Upper lobe of right lung (tissue), 1 donor: ENCODE measurements at places on chromosomes 1 and 21. TPM values are rescaled to one million over a fixed set of nuclear protein-coding genes. Genes with fewer than 3 reads are reported as not detected.

The OLFML2B gene
- total RNA-seq, result 17.5 TPM

The DYNLT4 gene
- not detected for total RNA-seq

DNA sequence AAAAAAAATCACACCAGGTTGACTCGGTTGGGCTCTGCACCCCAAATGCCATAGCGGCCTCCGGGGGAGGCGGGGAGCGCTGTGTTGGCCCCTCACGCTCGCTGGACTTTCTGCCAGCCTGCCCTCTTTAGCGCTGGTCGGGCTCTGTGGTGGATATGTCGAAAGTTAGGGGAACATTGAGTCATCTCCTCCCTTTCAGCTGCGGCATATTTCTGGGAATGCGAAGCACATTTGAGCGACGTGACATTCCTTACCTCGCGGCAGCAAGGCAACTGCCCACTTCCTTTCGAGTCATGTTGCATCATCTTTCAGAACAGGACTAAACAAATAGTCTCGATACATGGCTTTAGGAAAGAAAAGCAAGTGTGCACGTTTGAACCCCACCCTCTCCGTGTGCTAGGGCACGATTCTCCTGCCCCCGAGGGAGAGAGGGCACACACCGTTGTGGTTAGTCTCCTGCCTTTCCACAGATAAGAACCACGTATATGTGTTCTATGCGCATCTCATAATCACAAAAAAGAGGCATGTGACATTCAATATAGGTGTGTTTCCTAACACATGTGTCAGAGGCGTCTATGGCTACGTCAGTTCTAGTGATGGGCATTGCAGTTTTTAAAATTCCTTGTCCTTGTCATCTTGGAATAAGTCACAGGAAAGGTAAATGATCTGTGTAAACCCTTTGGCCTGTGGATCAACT, 105.9 kb upstream of the SLC45A1 start:
- peak; percentile 85 for DNase-seq

GRCh38 chr1:203178821-203179666, 3.4 kb upstream of the MYBPH start:
- no peak for DNase-seq

The PRAMEF10 gene
- not detected for total RNA-seq

The PPM1J gene
- 0.32 TPM for total RNA-seq

GRCh38 chr1:99763956-99764355, 2.5 kb downstream of the FRRS1 start:
- DNase-seq, result no peak

- no peak for DNase-seq
These were observed 4.3 kb downstream of the TRABD2B start for GRCh38 chr1:47992720-47993415.

GRCh38 chr1:36805979-36806640, 228.2 kb downstream of the GRIK3 start:
- no peak for DNase-seq

The AADACL4 gene
- total RNA-seq, result not detected

DNA sequence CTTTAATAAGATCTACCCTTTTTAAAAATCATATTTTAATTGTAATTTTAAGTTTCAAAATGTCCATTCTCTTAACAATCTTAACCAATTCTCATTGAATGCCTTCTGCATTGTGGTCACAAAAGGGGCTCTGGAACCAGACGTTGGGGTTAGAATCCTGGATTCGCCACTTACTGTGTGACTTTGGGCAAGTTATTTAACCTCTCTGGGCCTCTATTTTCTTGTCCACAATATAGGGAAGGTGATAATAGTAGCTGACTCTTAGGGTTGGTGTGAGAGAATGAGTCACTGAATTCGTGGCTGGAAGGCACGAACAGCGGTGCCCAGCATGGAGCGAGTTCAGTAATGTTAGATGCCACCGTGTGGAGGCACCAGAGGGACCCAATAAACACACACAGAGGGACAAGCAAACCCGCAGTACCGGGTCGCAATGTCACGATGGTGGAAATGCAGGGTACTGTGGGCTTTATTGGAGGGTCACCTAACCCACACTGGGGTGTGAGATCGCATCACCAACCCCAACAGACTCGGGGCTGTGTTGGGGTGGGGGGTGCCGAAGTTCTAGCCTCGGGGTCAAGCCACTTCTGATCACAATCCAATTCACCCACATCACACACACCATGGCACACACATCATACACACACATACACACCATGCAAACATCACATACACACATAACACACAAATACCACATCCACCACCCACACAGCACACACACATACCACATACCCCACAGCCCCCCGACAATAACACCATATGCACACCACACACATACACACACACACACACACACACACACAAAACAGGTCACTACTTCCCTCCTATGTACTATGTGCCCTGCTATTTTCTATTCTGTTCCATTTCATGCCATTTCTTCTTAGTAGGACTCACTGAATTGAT, 27.0 kb upstream of the IFNAR2 start:
- no peak for DNase-seq

DNA sequence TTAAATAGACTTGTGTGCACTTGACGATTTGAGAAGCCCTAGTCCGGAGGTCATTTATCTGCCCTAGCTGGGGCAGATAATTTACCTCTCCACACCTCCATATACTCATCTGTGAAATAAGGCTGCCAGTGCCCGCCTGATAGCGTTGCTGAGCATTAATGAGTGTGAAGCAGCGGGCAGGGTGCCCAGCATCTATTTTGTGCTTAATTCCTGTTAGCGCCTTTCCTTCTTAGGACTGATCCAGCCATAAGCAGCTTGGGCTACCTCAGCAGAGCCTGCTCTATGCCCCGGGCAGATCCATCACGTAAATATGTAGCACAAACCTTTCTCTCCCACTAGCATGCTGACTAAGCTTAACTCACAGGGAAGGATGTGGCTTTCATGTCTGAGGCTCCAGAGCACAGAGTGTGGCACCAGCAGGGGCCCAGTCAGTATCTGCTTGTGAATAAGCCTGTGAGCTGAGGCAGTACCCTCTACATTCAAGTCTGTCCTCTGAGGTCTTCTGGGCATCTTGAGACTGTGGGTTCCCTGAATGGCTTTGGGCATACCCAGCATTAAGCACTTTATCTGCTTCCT, 21.5 kb upstream of the RNF187 start:
- no peak for DNase-seq

DNA sequence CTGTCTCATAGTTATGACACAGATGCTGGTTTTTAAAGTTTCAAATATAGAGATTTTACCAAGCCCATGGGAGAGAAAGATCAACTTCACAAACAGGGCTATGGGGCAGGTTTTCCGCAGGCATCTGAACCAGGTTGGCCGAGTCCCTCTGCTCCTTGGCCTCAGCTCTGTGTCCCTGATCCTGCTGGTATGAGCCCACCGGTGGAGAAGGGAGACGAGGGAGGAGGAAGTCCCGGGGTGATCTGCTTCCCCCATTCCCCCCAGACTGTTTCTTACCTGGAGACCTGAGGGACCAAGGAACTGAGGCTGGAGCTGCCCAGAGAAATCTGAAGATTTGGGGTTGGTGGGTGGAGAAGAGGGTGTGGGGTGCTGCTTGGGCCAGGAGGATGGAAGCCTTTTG, 28.9 kb upstream of the BTG2 start:
- DNase-seq, result no peak

DNA sequence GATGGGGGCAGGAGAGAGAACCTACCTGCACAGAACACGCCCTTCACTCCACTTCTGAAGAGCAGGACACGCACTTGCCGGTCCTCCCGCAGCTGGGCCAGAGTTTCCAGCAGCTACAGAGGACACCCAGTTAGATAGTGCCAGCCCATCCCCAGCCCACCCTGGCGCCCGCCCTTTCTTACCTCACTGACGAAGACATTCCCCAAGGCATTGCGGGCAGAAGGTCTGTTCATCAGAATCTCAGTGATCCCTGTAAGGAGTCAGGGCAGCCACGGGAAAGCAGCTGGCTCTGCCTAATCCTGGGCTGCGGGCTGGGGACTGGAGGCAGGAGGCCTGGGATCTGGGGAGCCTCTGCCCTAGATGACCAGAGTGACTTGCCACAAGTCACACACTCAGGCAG, 10.0 kb downstream of the ECHDC2 start:
- no peak for DNase-seq

GRCh38 chr1:97046765-97047420, 325.3 kb downstream of the PTBP2 start:
- no peak for DNase-seq

DNA sequence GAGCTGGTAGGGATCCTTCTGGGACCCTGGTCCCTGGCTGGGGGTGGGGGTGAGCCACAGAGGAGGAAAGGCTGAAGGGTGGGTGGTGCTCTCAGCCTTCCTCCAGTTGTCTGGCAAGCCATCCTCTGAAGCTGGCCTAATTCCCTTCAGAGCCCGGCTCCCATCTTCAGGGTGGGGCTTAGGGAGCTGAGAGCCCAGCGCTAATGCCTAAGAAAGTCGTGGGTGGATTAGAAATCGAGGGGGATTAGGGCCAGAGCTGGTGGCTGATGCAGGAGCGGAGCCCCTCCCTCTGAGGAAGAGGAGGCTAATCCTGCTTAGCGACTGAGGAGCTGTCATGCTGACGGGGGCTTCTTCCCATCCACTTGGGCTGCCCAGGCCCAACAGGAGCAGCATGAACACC, 30.8 kb upstream of the DMBX1 start:
- DNase-seq, result no peak

The SERTAD4 gene
- total RNA-seq, result 3.4 TPM

DNA sequence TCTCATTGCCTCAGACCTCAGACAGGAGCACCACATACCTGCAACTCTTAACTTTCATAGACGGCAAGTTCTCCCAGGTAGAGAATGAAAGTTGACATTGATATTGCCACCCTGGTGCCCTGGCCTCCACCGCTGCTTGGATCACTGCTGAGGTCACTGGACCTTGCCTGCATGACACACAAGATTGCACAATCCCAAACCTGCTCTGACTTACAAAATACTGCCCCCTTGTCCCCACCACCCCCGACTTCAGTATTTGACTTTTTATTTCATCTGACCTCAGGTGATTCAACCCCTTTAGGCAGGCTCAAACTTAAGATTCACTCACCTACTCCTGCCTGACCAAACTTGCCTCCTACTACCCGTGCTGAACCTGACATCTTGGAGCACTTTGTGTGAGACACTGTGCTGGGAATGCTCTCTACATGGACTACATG, 43.1 kb upstream of the S1PR1 start:
- no peak for DNase-seq

DNA sequence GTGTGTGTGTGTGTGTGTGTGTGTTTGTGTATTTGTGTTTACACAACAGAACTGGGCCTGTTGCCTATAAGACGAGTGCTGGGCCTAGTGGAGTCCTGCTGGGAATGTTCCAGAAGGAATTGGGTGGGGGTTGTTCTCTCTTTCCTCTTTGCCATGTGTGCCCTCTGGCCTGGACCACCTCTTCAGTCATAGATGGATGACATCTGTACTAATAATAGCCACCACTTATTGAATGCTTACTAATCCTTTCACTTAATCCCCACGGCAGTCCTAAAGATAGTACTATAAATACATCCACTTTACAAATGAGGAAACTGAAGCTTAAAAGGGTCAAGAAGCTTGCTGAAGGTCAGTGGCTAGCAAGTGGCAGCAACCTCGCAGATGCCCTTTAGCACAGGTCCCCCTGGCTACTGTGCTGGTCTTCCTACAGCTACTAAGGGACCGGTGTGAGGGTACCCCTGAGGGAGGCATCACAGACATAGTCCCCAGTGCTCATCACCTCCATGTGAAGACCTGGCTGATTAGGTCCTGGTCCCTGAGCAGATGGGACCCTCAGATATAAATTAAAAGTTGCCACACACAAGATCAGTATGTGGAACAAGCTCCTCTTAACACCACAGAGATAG, 55.2 kb upstream of the KIF1B start:
- DNase-seq, result no peak

- no peak for DNase-seq
These were observed 112.0 kb downstream of the PGBD5 start for GRCh38 chr1:230314142-230314470.

DNA sequence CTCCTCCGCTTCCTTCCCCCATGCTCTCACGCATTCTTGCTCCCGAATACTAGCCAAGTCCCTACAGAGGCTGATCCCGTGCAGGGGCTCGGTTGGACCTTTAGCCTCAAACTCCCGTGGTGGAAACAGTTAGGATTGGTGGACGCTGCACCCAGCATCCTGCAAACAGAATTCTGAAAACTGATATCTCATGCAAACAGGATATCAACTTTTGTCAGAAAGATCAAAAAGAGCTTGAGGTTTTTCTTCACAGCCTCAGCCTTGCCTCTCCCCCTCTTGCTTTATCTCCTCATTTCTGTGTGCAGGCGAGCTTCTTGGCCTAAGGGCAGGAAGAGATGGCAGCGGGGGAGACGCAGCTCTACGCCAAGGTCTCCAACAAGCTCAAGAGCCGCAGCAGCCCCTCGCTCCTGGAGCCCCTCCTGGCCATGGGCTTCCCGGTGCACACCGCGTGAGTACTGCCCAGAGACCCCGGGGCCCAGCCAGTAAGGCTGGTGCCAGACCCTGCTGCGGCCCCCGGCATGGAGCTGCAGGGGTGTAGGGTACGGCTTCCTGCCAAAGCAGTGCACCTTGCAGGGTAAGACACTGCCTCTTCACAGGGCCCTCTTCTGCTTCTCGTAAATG, at the start of gene UBASH3A:
Gene UBASH3A (plus strand): TSS at position 292 of the 621 bp plus-strand sequence. CDS start 44 bp downstream, at position 336.
- DNase-seq, result peak; percentile 61

The CNKSR1 gene
- total RNA-seq, result 21.6 TPM

The IL23R gene
- total RNA-seq, result 0.20 TPM

GRCh38 chr1:56931686-56932085, 34.1 kb downstream of the C8B start:
- no peak for DNase-seq

DNA sequence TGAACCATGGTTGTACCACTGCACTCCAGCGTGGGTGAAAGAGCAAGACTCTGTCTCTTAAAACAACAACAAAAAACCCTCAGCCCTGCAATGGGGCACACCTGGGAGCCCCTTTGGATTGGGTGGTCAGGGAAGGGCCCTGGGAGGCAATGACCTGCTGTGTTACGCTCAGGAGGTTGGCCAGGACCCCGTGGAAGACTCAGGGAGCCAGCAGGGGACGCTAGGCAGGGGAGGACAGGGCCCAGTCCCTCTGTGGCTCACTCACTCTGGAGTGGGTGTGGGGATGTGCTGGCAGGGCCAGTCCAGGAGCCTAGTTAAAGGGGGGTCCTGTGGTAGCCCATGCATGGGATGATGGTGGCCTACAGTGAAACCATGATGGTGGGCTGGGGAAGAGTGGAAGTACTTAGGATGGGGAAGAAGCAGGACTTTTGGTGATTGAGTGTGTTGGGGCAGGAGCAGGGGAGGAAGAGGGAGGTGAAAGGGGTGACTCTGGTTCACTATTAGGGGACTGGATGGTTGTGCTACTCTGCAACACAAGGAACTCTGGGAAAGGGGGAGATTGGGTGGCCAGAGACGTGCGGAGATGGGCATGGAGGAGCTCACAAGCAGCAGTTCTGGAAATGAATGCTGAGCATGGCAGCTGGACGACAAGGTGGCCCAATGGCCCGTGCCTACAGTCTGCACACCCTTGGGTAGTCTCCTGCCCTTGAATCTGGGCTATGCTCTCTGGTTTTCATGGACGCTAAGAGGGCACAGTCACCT, 56.3 kb upstream of the FAM20B start:
- no peak for DNase-seq
